ENCODE measurements at places on chromosomes 5 and 9. TPM values are rescaled to one million over a fixed set of nuclear protein-coding genes. Genes with fewer than 3 reads are reported as not detected.

The TMEM252 gene
- not detected for total RNA-seq

GRCh38 chr5:6576861-6577501 is 55.9 kb downstream of the NSUN2 start:
- no peak for DNase-seq

The DNLZ gene
- total RNA-seq = 24.6 TPM

The SV2C gene
- 4.9 TPM for total RNA-seq

DNA sequence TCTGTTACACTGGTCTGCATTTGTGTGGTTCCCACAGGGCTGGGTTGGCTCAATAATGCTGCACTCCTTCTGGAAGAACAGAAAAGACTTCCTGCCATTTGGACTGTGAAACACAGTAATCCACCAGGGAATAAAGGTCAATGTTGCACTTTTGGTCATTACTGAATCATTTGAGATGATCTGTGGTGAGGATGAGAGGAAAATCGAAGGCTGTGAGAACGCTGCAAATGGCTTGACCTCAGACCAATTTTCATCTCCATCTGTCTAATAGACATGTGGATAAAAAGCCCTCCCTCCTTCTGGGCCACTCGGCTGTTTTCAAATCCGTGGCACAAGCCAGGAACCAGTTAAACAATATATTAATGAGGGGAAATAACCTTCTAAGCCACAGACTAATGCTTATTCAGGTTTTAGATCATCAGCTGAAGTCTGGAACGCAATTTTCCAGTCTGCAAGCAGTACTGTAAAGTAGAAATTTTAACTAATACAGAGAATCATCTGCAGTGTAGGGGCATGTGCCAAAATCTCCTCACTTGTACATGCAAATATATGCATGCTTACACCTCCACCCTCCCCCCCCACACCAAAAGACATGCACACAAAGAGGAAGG is 20.2 kb downstream of the TLE1 start:
- DNase-seq = no peak

The KCTD16 gene
- 0.53 TPM for total RNA-seq

The LECT2 gene
- total RNA-seq = not detected

GRCh38 chr9:35690614-35691333 is 1.0 kb upstream of the TPM2 start:
- DNase-seq = peak; percentile 87

- DNase-seq = no peak
Measured at GRCh38 chr5:154603953-154604679, 126.1 kb upstream of the HAND1 start.

The CDC25C gene
- not detected for total RNA-seq

GRCh38 chr9:6714176-6714575 is 43.6 kb upstream of the KDM4C start:
- no peak for DNase-seq

The FBLL1 gene
- 0.22 TPM for total RNA-seq

The WNK2 gene
- total RNA-seq = 6.6 TPM

The ACER2 gene
- total RNA-seq = 10.7 TPM

The NTNG2 gene
- 3.2 TPM for total RNA-seq

DNA sequence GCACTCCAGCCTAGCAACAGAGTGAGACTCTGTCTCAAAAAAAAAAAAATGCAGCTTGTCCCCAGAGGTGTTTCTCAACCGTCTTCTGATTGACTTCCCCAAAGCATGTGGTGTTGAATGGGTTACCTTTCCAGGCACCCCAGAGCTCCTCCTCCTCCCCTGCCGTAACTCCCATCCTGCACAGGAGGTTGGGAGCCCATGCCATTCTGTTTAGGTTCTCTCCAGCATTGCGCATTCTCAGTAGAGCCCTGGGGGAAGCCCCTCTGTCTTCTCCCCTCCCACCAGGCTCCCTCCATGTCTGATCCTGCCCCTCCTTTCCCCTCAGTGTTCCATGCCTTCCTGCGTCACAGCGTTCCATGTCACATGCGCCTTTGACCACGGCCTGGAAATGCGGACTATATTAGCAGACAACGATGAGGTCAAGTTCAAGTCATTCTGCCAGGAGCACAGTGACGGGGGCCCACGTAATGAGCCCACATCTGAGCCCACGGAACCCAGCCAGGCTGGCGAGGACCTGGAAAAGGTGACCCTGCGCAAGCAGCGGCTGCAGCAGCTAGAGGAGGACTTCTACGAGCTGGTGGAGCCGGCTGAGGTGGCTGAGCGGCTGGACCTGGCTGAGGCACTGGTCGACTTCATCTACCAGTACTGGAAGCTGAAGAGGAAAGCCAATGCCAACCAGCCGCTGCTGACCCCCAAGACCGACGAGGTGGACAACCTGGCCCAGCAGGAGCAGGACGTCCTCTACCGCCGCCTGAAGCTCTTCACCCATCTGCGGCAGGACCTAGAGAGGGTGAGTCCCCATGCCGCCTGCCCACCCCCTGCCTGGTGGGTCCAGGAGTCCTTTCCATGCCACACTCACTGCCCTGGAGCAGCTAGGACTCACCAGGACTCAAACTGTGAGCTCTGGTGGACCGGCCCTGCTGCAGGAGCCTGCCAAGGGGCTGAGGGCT is 40.6 kb downstream of the JADE2 start:
- DNase-seq = no peak

DNA sequence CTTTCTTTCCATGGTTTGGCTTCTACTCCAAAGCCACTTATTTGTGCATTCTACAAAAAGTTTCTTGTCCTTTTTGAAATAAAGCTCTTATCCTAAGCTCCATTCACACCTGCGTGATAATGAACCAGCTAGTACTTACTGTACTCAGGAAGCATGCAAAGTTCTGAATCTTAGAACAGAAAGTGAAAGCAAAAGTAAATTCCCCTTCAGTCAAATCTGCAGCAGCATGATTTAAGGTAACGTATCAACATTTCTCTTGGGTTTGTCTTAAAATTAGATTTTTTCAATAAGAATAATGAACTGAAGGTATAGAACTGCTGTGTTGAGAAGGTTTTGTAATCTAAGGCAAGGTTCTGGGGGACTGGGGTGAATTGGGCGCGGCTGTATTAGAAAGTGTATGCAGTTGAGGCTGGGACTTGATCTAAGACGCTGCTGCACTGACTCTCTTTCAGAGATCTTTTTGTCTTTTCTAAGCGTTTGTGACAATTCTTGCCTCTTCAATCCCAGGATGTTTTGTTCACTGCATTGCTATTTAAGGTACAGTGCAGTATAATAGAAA is at the start of gene ERAP2:
TSS of gene ERAP2 (plus strand) at position 209 of the 559 bp plus-strand sequence. CDS start 3,186 bp downstream, outside the sequence.
- DNase-seq = no peak

The SPINK5 gene
- total RNA-seq = 0.94 TPM

DNA sequence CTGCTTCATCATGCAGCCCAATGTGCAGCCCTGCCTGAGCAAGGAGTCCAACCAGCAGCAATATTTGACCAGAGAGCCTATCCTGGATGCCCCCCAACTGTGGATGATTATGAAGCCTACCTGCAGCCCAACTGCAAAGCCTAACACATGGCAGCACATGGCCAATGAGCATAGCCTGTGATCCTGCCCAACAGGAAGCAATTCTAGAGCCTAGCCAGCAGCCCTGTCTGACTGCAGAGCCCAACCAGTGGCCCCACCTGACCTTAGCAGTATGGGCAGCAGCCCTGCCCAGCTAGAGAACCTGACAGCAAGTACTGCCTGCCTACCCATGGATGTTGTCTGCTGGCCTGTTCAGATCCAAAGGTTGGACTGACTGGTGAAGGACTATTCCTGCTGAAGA is 97.3 kb upstream of the SH3GL2 start:
- no peak for DNase-seq

GRCh38 chr9:133351908-133352634 is 4.1 kb downstream of the RPL7A start:
- no peak for DNase-seq

The TYRP1 gene
- total RNA-seq = not detected

The ABO gene
- 10.9 TPM for total RNA-seq

The SPATA31E1 gene
- not detected for total RNA-seq

DNA sequence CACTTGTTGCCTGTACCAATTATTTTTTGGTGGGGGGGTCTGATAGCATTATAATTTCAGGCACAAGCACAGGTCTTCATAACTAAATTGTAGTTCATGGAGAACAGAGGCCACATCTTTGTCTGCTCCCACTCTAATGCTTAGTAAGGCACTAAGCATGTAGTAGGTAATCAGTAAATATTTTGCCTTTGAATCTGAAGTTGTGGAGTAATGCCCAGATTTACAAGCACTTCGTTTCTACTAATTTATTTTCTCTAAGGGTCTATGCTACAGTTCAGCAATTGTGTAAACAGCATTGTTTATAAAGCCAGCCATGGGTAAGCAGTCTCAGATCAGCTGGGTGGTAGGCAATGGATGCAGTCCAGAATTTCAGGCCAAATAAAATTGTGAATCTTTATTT is 78.6 kb downstream of the GRIA1 start:
- DNase-seq = no peak

DNA sequence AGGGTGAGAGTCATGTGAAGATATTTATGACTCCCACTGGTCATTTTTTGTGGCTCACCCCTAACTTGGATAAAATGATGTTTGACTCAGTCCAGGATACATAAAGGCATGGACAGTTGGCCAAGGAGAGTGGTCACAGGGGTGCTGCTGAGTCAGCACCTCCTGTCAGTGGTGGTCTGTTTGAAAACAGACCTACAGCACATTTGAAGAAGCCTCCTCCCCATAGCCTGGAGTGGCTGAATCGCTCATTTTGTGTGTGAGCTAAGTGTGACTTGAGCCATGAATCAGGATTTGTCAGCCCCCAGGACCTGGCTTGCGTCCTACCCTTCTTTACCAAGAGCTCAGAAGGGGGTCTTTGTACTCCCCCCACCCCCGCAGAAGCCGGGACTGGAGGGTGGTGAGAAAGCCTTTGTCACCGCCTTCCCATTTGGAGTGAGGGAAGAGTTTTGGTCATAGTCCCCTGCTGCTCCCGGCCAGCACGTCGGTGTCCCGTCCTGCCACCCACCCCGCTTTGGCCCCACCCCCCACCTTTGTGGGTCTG is 35.6 kb downstream of the TRIO start:
- DNase-seq = no peak

DNA sequence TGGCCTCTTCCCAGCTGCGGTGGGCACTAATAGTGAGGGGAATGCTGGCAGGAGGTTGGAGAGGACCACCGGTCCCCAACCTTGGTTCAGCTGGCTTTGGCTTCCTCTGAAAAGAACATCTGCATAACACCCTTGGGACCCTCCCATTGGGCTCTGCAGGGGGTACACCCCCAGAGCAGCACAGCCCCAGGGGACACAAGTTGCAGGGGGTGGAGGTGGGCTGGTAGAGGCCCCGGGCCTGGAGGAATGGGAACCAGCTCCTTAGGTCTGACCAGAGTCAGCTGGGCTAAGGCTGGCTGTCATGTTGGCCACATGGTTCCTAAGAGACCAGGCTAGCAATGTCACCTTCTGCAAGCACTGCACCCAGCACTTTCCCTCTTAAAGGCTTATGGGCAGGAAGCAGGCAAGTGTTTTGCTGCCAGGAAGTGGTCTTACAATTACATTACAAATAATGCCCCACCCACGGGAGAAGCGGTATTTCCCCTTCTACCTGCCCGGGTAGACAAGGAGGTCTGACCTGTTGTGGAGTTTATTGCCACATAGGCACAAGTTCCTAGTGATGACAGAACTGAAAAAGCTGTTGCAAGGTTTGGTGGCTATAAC is 18.1 kb downstream of the GCNT4 start:
- no peak for DNase-seq

GRCh38 chr9:113578882-113579282 is 115.4 kb downstream of the RGS3 start:
- no peak for DNase-seq

- no peak for DNase-seq
Measured at GRCh38 chr5:9381464-9381863, 164.4 kb downstream of the SEMA5A start.

- DNase-seq = no peak
Measured at GRCh38 chr5:73587923-73588322, 22.4 kb downstream of the UTP15 start.

The PCDHGB3 gene
- total RNA-seq = 9.7 TPM

DNA sequence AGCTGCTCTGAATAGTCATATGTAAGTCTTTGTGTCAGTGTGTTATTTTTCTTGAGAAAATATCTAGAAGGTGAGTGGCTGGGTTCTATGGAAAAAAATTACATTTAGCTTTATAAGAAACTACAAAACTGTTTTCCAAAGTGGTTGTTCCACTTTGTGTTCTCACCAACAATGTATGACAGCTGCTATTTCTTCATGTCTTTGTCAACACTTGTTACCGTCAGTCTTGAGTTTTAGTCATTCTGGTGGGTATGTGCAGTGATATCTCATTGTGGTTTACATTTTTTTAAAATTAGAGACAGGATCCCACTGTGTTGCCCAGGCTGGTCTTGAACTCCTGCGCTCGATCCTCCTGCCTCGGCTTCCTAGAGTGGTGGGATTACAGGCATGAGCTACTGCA is 246.4 kb downstream of the PJA2 start:
- DNase-seq = no peak

The SLC4A9 gene
- total RNA-seq = 0.18 TPM

All from sciatic nerve (tissue), 2 donors.